ENCODE measurements at places on chromosomes 4 and X. TPM values are rescaled to one million over a fixed set of nuclear protein-coding genes. Genes with fewer than 3 reads are reported as not detected.

DNA sequence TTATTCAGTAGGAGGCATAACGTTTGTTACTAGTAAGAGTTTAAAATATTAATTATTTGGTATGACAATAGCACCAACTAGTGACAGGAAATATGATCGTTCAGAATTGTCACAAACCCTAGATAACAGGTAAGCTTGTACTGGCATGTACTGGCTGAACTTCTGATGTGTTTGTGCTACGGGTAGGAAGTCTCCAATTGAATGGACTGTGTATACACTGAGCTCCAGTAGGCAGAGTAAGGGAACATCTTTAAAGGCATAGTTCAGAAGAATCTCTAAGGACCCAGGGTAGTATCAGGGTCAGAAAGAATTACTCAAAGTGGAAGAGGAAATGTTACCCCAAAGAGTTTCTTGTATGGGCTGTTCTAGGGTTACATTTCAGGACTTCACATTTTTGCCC is 230.4 kb downstream of the EDA2R start:
- no peak for DNase-seq

GRCh38 chr4:8548731-8549351 is 31.4 kb upstream of the GPR78 start:
- no peak for DNase-seq

The PPEF2 gene
- under 0.01 TPM for total RNA-seq

The PNMA6A gene
- total RNA-seq: 0.71 TPM

DNA sequence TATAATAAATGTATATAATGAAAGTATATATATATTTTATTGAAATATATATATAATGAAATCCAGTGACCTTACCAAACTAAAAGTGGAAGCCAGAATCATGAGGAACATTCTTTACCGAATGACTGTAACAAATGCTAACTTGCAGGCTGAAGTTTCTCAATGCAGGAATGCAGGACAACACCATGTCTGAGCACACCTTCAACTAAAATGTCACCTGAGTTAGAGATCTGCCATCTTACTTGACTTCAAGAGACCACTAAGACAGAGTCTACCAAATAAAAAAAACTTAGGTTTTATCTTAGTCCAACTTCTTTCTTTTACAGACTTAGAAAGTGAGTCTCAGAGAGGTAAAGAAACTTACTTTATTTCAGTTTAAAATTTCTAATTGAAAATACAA is 176.2 kb downstream of the FSTL5 start:
- DNase-seq: no peak

- DNase-seq: no peak
These were observed 48.2 kb downstream of the PPEF1 start for GRCh38 chrX:18755651-18756050.
